ENCODE measurements at places on chromosomes 7 and 10.

GRCh38 chr10:68231106-68231816 is 652 bp downstream of the ATOH7 start:
- DNase-seq: peak; percentile 6

DNA sequence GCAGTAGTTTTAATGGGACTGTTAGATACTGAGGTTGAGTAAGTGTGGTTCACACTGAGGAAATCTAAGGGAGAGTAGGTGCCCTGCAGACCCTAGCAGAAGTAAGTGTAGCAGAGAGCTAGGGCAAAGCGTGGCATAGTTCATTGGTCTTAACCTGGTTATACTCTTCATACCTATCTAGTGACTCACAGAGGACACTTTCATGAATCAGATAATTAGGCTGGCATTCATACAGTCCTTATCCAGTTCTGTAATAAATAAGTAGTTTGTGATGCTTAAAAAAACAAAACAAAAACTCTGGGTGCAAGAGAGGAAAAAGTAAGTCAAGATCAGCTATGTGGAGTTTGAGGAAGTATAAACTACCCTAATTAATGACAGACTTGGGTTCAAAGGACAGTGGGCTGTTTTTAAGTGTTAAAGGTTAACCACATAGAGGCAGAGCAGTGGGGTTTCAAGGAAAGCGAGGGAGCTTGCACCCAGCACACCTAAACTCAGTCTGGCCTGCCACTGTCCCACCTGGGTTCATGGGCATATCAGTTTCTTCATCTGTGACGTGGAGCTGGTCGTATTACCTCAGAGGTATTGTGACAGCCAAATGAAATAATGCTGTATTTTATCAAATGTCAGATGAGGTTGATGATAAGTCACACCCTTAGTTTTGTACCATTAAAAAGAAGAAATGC is 27.1 kb downstream of the LMTK2 start:
- no peak for DNase-seq

- no peak for DNase-seq
These were observed 29.2 kb upstream of the CFAP46 start for GRCh38 chr10:132971448-132972148.

GRCh38 chr10:103575416-103576075 is 82.0 kb downstream of the NEURL1 start:
- no peak for DNase-seq

- no peak for DNase-seq
These were observed 142.9 kb upstream of the AKR1E2 start for GRCh38 chr10:4683137-4683536.

GRCh38 chr10:58282615-58283014 is 13.7 kb downstream of the CISD1 start:
- no peak for DNase-seq

GRCh38 chr10:76112826-76113150 is 681.4 kb downstream of the LRMDA start:
- DNase-seq: no peak

- no peak for DNase-seq
These were observed 83.0 kb upstream of the DUSP5 start for GRCh38 chr10:110414548-110415309.

DNA sequence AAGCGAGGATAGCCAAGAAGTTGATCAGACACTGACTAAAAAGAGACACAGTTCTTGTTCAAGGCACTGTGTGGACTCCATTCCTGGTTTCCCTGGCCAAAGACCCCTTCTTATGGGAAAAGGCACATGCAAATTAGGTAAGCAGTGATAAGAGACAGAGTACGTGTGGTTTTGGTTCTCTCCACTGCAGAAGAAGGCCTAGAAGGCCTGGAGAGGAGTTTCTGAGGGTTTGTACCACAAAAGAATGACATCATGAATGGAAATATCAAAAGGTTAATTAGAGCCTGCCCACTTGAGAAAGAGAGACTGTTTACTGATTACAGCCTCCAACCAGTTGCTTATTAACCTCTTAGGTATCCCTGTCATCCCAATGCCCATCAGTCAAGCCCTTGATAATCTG is 137.5 kb downstream of the ZNF365 start:
- DNase-seq: no peak

DNA sequence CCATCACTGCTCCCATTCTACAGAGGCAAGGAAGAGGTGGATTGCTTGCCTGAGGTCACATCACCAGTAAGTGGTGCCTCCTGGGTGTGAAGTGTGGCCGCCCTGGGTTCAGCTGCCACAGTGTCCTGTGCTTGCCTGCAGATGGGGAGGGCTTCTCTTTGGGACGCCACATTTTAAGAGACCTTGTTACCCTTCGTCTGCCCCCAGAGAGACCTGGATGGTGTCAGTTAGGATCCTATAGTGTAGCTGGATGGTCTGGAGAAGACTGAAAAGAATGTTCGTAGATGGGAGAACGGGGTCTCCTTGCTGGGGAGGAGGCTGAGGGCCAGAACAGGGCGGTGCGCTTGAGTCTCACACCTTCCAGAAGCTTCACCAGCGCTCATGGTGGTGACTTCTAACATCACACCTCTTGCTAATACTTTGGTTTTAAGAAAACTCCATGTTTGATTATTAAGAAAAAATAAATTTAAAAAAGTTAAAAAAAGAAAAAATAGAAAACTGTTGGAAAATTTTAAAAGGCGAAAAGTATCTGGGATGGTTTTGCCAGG is 2.3 kb downstream of the DOCK1 start:
- no peak for DNase-seq

- no peak for DNase-seq
These were observed 180.5 kb downstream of the ZNF365 start for GRCh38 chr10:62554632-62555199.

DNA sequence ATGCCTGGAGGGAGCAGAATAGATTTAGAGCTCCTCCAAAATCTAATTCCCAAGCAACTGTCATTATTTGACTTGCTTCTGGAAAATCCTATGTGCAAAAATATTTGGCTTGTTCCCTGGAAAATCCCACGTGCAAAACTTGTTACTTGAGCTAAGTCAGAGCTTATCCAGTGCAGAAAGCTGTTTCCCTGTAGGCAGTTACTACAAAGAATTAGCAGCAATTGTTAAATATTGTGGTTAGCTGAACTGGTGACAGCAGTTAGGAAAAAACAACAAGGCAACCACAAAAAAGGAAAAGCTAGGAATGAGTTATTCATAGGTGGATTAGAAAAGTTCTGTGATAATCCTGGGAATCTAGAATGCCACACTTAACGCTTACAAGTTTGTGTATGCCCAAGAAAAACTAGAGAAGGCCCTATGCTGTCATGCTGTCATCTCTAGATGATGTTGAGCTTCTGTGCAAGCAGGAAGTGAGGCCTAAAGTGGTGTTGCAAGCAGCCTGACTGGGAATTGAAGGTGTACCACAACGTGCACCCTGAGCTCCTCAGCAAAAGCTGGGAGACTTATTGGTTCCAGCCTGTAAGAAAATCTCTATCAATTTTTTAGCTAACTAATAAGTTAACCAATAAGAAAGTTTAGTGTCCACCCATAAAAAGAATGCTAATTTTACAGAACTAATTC is 738.6 kb upstream of the LRRTM3 start:
- no peak for DNase-seq

GRCh38 chr7:103573479-103574058 is 127.6 kb upstream of the SLC26A5 start:
- DNase-seq: peak; percentile 16

GRCh38 chr10:4617589-4617988 is 208.4 kb upstream of the AKR1E2 start:
- no peak for DNase-seq

- DNase-seq: peak; percentile 59
These were observed 33.5 kb upstream of the AUTS2 start for GRCh38 chr7:69564454-69565417.

DNA sequence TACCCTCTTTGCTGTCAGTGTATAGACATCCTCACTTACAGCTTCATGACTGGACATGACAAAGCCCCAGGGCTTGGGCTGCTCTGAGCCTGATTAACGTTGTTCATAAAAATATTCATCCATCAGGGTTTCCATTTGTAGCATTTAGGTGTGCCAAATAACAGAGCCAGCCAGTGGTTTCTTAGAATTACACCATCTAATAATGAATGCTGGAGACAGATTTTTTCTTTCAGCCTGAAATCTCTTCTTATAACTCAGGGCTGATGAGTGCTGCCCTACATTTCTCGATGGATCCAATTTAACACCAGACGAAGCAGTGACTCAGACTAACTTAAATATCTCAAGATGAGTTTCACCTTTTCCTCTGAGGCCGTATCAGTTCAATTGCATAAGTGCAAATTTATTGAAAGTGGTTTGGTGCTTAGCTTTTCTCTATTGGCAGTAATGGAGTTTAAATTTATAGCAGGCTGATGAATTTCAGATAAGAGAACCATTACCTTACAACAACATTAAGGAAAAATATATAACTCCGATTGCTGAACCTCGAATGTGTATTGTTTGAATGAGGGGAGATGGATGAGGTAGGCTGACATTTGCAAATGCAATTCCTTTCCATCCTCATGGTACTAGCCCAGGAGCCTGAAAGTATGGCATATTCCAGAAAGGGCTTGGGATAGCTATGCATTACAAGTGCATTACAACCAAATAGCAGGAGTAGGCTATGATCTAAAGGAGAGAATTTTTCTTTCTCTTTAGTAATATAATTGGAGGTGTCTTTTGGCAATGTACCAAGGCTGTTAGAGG is 900.6 kb downstream of the KCNMA1 start:
- DNase-seq: no peak

GRCh38 chr7:144513334-144513733 is 109.8 kb upstream of the NOBOX start:
- peak; percentile 37 for DNase-seq

DNA sequence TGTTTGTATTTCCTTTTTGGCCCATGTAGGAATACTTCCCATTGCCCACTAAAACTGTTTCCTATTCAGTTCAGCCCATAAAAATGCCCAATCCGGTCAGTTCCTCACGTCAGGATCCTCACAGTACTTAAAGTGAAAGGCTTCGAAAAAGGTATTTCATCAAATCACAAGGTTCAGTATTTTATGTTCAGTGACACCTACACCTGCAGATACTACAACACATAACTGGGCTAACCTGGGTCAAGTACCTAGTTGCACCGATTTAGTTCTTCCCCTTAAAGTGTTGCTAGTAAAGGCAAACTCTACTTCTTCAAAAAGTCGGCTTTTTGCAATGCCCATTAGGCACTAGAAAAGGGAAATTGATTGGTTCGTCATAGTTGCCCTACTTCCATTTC is 1.1 kb downstream of the SNX13 start:
- no peak for DNase-seq

DNA sequence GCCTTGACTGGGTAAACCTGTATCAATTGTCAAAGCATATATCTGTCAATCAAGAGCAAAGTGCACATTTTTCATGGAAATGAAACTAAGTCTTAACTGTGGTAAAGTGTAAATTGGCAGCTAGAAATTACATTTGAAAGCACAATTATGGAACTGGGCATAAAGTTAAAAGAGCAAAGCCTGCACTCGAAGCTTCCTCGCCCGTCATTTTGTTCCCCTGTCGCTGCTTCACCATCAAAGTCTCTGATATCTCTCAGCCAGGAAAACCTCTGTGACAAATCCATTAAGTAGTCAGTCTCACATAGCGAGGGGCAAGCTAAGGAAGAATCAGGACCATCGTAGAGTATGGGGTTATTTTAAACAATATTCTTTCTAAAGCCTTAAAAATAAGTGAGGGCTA is 27.9 kb downstream of the PON1 start:
- DNase-seq: no peak

GRCh38 chr10:126177417-126178030 is 210.8 kb downstream of the ADAM12 start:
- no peak for DNase-seq

GRCh38 chr7:151320263-151320845 is 21.3 kb upstream of the NUB1 start:
- DNase-seq: no peak

DNA sequence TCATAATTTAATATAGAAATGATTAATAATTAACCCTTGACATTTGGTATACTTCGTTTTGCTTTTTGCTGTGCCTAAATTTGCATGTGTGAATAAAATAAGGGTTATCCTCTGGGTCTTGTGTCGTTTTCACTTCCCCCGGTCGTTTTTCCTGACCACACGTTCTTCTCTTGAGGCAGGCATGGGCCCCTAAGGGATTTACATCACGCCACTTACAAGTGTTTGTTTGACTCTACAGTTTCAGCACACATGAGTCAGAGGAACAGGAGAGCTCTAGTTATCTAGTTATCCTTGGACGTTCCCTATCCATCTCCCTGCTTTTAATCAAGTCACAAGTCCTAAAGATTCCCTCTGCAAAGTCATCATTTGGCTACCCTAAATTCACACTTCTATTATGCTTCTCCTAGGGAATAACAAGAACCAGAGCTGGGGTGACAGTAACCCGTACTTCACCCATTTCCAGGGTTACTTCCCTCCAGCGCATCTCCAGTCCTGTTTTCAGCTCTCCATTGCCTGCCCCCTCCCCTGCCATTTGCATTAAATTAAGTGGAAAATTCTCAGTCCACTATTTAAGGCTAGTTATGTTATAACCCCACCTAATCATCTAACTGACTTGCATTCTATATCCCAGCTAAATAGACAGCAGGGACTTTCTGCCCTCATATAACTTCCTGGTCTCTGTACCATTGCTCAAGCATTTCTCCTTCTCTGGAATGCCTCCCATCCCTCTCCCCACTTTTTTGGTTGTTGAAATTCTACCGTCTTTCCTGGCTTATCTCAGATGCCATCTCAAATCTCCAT is 206.9 kb downstream of the PTEN start:
- no peak for DNase-seq

GRCh38 chr10:43237631-43238446 is 29.0 kb downstream of the RASGEF1A start:
- no peak for DNase-seq

GRCh38 chr7:74059681-74060588 is 23.7 kb upstream of the LIMK1 start:
- DNase-seq: no peak

DNA sequence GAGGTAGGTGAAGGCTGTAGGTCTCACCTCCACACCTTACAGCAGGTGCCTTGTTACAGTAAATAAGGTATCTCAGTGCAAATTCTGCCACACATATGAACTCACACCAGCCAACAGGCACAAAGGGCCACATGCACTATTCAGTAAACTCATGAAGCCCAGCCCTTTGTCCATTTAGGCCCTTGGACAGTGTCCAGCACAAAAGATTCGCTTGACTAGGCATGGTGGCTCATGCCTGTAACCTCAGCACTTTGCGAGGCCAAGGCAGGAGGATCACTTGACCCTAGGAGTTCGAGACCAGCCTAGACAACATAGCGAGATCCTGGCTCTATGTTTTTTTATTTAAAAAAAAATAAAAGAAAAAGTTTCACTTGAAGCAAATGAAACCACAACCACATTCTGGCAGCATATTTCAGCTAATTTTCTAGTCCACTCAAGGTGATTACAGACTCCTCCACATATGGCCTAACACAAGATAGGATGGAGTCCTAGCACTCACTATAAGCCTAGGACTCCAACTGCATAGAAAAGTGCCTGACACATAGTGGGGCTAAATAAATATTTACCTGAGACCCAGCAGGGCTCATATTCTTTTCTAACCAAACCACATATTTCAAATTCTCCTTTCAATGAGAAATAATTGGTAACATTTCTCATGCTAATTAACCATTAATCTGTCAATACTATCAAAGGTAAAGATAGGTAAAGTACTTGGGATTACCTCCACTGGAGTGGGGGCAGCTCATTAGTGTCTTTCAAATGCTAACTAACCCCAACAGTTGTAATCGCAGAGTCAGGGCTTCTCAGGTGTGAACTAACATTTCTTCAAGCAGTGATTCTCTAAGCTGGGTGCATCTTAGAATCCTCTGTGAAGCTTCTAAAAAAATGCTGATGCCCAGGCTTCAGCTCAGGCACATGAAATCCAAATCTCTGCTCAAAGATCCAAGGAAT is 4.5 kb upstream of the ANKRD1 start:
- no peak for DNase-seq

GRCh38 chr10:35916791-35917190 is 274.7 kb upstream of the FZD8 start:
- DNase-seq: no peak

- no peak for DNase-seq
These were observed 74.6 kb downstream of the WDFY4 start for GRCh38 chr10:48759113-48759901.
